ENCODE measurements at places on chromosomes 3 and 15.

- DNase-seq, result no peak
Observed at GRCh38 chr3:123320221-123320620, 118.5 kb downstream of the SEC22A start.

- DNase-seq, result no peak
Observed at GRCh38 chr15:33293713-33294334, 16.9 kb upstream of the RYR3 start.

GRCh38 chr3:127770671-127771355 is 51.5 kb downstream of the MGLL start:
- DNase-seq, result no peak

- no peak for DNase-seq
Observed at GRCh38 chr3:126360714-126361060, 3.5 kb upstream of the KLF15 start.

DNA sequence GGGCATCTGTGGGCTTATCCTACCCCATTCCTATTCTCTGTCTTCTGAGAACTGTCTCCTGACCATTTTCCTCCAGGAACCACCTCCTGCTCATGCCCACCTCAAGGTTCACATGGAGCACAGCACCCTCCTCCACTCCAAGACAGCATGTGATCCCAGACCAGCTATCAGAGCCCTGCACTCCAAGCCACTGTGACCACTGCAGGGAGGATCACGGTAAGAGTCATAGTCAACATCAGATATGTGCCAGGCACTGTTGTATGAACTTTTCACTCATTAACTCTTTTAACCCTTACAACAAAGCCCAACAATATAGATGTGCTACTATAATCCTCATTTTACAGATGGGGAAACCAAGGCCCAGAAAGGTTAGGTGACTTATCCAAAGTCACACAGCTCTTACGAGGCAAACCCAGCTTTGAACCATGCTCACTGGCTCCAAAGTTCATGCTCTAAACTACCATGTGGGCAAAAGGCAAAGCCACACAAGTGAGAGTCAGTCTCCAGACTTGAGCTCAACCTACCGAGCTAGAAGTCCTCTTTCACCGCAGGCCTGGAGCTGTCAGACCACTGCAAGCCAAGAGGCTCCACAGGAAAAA is 115.1 kb upstream of the IQSEC1 start:
- DNase-seq, result no peak

DNA sequence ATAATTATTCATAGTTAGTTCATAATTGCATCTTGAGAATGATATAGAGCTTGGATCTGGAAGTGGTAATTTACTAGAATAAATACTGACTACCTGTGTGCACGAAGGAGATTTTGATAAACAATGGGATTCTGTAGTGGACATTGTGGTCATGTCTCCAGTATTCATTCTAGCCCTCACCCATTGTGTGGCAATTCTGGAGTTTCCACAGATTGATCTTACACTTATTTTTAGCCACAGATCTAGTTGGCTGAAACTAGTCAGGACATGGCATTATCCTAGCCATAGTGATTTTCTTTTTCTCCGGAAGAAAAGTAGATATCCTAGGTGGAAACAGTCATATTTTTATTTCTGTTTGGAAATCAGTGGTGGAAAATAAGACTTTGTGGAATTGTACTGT is 833.1 kb downstream of the NAALADL2 start:
- no peak for DNase-seq

GRCh38 chr3:120693439-120694171 is 11.6 kb upstream of the HGD start:
- peak; percentile 28 for DNase-seq

GRCh38 chr15:36373550-36373949 is 205.9 kb upstream of the CDIN1 start:
- no peak for DNase-seq

DNA sequence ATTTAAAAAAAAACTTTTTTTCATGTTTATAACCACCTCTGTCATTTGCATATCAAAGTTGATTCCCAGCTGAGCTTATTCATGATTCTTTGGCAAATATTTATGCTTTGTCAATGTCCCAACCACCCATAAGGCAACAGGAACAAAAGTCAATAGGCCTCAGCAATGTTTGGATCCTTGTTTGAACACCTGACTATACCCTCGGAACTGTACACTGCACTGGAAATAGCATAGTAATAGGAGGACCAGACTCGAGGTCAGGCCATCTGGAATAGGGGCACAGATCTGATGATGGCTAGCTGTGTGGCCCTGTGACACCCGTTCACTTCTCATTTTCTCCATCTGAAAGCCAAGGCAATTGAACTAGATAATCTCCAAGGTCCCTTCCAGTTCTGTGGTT is 301.7 kb upstream of the ATP11B start:
- DNase-seq, result no peak

DNA sequence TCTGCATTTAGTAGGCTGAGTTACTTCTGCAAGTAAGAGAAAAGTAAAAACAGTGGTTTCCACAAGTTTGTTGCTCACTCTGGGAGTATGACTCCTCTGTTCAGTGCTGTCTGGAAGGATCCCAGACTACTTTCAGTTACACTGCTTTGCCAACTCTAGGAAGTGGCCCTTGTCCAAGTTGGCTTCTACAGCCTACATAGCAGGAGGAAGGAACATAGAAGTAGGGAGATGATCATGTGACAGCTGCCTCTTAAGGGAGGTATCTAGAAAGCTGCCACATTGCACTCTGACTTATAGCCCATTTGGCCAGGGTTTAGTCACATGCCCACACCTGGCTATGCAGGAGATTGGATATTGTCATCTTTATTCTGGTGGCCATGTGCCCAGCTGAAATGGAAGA is 298.1 kb downstream of the NSUN3 start:
- peak; percentile 50 for DNase-seq

GRCh38 chr3:119643528-119643927 is 16.9 kb downstream of the POPDC2 start:
- no peak for DNase-seq
